ENCODE measurements at places on chromosomes 4 and X. TPM values are rescaled to one million over a fixed set of nuclear protein-coding genes. Genes with fewer than 3 reads are reported as not detected.

DNA sequence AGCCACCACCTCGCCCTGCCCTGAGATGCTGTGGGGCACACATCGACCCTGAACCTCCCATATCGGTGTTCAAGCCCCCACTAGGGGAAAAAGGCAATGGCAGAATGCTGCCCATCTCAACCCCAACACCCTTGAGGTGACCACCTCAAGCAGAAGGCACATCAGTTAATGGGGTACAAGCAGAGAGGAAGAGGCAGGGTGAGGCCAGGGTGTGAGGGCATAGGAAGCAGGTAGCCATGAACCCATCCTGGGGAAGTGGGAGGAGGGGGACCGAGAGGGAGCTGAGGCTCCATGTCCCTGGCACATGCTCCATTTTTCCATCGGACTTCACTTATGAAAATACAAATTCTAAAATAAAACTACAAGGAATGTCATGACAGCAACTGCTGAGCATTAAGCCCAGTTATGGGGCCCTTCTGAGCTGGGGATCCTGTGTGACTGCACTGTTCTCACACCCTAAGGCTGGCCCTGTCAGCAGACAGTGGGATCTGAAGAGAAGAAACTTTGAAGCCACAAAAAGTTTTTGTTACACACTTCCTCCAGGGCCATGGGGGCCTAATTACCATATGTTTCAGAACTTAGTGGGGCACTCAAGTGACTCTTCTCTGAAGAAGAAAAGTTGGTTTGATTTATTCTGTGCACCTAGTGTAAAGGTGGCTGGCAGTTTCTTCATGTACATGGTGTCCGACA, 68.2 kb upstream of the FAM241A start:
- DNase-seq: no peak

- DNase-seq: no peak
Measured at GRCh38 chrX:17409566-17410290, 34.7 kb downstream of the NHS start.

Gene RTL9
- 0.21 TPM for polyA plus RNA-seq

GRCh38 chr4:7744142-7744804, 195.4 kb downstream of the AFAP1 start:
- DNase-seq: no peak

Gene CENPVL3
- 1.7 TPM for polyA plus RNA-seq

GRCh38 chrX:96919672-96920071, 36.0 kb downstream of the RPA4 start:
- no peak for DNase-seq

GRCh38 chrX:153793291-153793690, 884 bp downstream of the IDH3G start:
- no peak for DNase-seq

GRCh38 chr4:148442832-148443511, 758 bp upstream of the NR3C2 start:
- no peak for DNase-seq

DNA sequence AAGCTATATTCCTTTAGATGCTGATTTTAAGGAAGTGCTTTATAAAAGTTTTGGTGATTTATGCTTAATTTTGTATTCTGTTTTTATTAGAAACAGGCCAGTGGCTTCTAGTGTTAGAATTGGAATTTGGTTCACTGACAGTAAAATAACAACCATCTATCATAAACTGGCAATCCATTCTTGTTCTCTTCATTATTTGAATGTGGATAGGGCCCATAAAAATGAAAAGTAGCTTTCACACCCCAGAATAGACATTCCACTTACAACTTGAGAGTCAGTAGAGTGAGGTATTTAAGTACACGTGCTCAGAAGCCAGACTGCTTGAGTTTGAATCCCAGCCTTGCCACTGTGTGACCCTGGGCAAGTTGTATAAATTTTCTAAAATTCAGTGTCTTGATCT, 232.4 kb upstream of the CTSO start:
- no peak for DNase-seq

GRCh38 chrX:13008189-13008533, 33.3 kb downstream of the TMSB4X start:
- no peak for DNase-seq

DNA sequence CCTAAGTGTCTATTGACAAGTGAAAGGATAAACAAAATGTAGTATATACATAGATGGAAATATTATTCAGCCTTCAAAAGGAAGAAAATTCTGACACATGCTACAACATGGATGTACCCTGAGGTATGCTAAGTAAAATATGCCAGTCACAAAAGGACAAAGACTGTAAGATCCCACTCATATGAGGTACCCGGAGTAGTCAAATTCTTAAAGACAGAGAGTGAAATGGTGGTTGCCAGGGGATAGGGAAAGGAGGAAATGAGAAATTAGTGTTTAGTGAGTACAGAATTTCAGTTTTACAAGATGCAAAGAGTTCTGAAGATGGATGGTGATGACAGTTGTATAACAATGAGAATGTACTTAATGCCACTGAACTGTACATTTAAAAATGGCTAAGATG, 102.3 kb upstream of the NAP1L5 start:
- DNase-seq: no peak

DNA sequence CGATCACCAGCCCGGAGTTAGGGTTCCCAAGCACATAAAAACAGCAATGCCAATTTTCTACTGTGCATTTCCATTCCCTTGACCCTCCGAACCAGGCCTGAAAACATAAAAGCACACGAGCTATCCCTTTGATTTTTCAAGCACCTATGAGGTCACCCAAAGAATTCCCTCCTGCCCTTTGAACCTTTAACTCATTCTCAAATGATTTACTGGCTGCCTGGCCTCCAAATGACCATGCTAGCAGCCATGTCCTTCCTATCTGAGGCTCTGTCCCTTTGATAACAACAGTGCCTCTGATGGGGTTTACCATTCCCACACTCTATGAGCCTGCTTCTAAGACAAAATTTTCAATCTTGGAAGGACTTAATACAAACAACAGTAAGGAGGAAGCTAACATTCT, 15.2 kb downstream of the SHROOM4 start:
- no peak for DNase-seq

GRCh38 chr4:47664051-47664826, 173.6 kb downstream of the CORIN start:
- no peak for DNase-seq

- peak; percentile 3 for DNase-seq
Measured at GRCh38 chrX:140764401-140764919, 54.9 kb downstream of the LINC00632 start.

- no peak for DNase-seq
Measured at GRCh38 chrX:130523460-130524394, 121.9 kb downstream of the RBMX2 start.

DNA sequence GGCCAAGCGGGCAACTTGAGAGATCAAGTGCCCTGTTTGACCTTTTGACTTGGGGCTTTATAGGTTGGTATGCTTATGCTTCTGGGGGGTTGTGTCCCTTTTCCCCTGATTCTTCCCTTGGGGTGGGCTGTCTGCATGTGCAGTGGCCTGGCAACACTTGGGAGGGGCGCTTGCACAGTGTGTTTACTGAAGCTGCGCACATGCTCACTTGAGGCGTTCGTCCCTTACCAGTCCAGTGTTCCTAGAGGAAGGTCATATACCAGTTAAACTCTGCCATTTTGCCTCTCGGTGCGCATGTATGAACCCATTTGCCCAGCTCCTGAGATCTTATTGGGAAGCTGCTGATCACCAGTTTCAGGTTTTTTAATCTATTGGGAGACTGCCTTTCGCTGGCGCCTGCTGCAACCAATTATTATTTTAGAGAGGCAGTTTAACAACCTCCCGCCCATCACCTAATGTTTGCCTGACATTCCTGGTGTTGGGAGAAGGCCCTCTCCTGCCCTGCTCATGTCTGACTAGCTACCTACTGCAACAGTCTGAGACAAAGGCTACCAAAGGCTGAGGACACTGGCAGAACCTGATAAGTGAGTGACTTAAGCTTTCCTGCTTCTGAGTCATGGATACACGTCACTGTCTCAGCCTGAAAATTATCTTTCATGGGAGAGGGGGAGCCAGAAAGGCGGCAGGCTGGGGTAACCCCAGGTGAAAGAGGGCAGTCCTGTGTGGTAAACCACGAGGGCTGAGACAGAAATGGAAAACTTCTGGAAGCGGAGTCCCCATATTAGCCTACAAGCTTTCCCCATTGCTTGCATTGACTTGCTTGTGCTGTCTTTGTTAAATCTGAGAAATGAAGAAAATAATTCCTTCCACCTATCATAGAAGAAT, 97.6 kb downstream of the CPE start:
- DNase-seq: no peak

Gene CDX4
- polyA plus RNA-seq: not detected

Gene NUDT11
- polyA plus RNA-seq: 16.0 TPM

Gene VCX
- polyA plus RNA-seq: not detected

Gene TMSB15A
- polyA plus RNA-seq: 73.8 TPM

Gene FAM193A
- 27.6 TPM for polyA plus RNA-seq

GRCh38 chrX:86047174-86047935, at the start of gene CHM:
CHM (minus strand) TSS chrX:86047558; CDS start chrX:86047532, 26 bp downstream.
- peak; percentile 81 for DNase-seq

GRCh38 chr4:17068891-17069290, 170.4 kb upstream of the LDB2 start:
- DNase-seq: no peak

GRCh38 chr4:183306811-183307210, 13.3 kb downstream of the CLDN22 start:
- no peak for DNase-seq

GRCh38 chrX:78181307-78181706, 41.9 kb upstream of the TAF9B start:
- no peak for DNase-seq

Gene AWAT2
- polyA plus RNA-seq: not detected

DNA sequence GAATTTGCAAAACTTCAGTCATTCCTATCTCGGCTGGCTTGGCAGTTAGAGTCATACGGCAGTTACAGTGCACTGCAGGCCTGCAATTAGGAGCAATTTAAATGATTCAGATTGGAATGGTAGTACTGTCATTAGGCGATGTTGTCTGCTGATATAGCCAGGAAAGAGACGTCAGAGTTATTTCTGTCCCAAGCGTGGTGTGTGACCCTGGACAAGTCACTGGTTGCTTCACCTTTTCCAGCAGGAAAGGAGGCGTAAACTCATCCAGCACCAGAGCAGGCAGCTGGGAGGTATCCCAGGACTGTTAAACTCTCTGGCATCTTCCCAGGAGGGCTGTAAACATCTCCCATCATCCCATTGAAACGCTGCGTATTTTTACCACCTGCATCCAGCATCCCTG, 836 bp upstream of the LNX1 start:
- no peak for DNase-seq

Gene NRK
- 16.1 TPM for polyA plus RNA-seq

DNA sequence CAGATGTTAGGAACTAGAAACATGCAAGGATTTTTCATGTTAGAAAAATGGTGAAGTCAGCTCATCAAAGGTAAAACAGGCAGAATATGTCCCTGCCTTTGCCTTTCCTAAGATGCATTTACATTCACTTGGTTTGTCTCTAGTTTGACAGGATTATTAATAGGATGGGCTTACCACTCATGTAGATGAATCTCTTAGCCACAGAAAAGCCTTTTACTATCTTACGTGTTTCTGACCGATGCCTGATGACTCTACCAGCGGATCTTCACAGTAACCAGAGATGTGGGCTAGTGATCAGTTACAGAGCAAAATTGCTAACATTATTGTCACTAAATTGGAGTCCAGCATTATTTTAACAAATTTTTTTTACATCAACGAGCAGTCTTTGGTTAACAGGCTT, 187.6 kb downstream of the MAML3 start:
- no peak for DNase-seq

DNA sequence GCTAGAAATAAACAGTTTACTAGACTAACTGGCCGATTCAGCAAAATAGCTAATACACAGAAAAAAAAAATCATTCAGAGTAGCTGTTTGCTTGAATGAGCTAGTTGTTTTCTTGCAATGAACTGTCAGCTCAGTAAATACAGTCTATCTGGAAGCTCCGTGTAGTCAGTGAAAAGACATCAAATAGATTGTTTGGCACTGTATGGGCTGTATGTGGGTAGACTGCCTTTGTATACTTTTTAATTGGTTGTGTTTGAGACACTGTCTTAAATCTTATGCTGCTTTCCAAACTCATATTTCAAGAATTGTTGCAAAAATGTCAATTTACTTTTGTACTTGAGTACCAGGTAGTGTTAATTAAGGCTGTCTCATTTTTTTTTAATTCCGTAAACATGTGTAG, 61.6 kb upstream of the GPR174 start:
- DNase-seq: no peak

DNA sequence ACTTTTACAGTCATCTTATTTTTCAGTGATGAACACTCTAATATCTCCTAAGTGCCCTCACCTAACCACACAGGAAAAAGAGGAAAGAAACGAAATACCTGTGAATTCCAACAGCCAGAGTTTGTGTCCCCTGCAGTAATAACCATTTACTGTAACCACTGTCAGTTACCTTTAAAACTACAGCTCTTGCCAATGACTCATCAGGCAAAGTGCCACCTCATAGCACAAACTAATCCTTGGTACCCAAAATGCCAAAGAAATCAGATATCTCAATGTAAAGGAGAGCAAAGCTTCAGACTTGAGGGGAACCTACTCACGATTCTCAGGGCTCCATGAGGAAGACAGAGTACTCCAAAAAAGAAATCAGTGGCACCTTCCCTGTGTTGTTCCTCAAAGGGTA, 146.5 kb downstream of the NDST3 start:
- no peak for DNase-seq

DNA sequence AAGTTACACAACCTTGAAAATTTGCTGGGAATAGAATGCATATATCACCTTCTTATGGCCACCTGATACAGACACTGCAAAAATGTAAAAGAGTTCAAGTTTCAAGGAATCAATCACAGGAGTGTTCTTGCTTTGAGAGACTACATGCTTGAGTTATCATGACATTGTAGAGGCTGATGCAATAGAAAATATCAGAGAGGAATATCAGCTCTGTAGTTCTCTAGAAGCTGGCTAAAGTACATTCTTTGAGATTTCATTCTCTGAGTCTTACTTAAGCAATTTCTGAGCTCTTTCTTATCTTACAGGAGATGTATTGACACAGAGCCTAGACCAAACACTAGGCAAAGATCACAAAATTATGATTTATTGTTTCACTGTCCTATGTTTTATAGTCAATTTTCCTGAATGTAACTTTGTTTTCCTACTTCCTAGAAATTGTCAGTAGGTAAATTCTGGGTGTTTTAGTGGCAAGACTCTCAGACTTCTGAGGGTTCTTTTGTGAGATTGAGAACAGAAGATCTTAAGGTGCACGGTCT, 152.1 kb upstream of the HPGD start:
- no peak for DNase-seq

Gene SULT1B1
- 0.94 TPM for polyA plus RNA-seq

DNA sequence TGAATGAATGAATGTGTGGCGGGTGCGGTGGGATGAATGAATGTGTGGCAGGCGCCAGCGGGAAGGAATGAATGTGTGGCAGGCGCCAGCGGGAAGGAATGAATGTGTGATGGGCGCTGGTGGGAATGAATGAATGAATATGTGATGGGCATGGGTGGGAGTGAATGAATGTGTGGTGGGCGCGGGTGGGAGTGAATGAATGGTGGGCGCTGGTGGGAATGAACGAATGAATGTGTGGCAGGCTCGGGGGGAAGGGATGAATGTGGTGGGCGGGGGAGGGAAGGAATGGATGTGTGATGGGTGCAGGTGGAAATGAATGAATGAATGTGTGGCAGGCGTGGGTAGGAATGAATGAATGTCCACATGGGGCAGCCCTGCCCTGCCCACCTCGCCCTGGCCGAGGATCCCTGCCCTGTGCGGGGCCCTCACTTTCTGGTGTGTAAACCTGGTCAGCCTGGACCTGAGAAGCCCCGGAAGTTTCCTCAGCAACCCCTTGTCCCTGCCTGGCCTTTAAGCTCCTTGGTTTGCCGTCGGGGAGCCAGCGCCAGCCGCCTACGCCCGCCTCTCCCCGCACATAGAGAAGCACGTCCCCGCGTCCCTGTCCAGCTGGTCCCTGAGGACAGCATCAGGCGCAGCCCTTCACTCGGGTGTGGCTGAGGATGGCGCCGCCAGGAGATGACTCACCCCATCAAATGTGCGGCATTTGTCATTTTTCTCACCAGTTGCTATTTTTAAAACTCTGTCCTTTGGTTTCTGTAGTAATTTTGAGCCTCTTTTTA, 112.8 kb upstream of the LRPAP1 start:
- DNase-seq: no peak
